ENCODE measurements at places on chromosomes 16 and 17. TPM values are rescaled to one million over a fixed set of nuclear protein-coding genes. Genes with fewer than 3 reads are reported as not detected.

- no peaks in the 10 kb centered on the region for H3K4me1 ChIP-seq
- no peak for DNase-seq
- no peaks in the 10 kb centered on the region for H3K36me3 ChIP-seq
- no peaks in the 10 kb centered on the region for H3K27me3 ChIP-seq
Measured at GRCh38 chr16:1579214-1579613, 32.7 kb downstream of the IFT140 start.

DNA sequence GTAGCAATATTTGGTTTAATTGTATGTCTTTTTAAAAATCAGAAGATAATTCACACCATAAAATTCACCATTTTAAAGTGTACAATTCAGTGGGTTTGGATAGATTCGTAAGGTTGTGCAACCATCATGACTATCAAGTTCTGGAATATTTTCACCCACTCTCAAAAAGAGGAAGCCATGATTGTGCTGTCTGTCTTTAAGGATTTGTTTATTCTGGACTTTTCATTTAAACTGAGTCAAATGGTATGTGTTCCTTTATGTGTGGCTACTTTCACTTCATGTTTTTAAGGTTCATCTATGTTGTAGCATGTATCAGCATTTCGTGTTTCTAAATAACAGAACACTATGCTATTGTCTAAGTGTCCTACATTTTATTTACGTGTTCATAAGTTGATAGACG, 68.1 kb upstream of the CPHXL start:
- H3K27ac ChIP-seq: no peak overlapping the region
- H3K27me3 ChIP-seq: no peaks in the 10 kb centered on the region
- H3K36me3 ChIP-seq: no peaks in the 10 kb centered on the region
- no peak for DNase-seq
- no peaks in the 10 kb centered on the region for H3K4me1 ChIP-seq
- no peak overlapping the region for H3K4me3 ChIP-seq

GRCh38 chr17:42428141-42428944, 5.3 kb upstream of the CAVIN1 start:
- no peaks in the 10 kb centered on the region for H3K27me3 ChIP-seq
- no peak for DNase-seq
- no peaks in the 10 kb centered on the region for H3K36me3 ChIP-seq
- H3K27ac ChIP-seq: no peak overlapping the region
- no peak overlapping the region for H3K4me3 ChIP-seq
- H3K4me1 ChIP-seq: peaks cover 19% of the 10 kb centered on the region

DNA sequence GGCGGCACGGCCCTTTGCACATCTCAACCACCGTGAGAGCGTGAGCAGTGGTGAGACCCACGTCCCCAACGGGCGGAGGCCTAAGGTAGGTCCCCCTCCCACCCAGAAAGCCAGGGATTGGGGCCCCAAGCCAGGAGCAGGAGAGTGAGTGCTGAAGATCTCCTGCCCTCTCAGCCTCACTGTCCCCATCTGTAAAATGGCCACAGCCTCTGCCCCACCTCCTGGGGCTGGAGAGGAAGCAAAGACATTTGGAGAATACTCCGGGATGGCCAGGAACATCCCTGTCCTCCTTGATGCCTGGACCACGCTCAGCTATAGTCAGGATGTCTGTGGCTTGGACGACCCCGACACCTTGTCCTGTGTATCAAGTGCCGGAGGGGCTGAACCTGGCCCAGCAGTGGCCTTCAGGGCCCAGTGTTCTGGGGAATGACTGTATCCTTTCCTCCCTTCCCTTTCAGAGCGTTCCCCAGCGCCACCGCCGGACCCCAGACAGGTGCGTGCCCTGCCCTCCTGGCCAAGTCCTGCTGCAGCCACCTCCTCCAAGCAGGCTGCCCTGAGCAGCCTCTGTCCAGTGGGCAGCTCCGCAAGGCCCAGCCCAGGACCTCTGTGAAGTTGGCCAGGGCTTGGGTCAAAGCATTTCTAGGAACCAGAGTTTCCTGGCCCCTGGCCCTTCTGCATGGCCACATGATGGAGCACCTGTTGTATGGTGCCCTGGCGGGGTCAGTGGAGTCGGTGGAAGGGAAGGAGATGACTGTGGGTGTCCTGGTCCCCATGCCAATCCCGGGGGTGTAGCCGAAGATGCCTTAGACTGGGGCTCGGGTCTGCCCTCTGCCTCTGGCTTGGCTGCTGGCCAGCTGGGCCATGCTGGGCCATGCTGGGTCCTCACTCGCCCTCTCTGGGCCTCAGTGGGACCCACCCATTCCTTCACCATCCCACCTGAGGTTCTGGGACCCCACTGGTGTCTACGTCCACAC, 38.4 kb downstream of the ADCY7 start:
- no peak for DNase-seq
- H3K27me3 ChIP-seq: no peaks in the 10 kb centered on the region
- H3K27ac ChIP-seq: no peak overlapping the region
- H3K36me3 ChIP-seq: no peaks in the 10 kb centered on the region
- H3K4me1 ChIP-seq: no peaks in the 10 kb centered on the region

GAST gene
- not detected for total RNA-seq

ARL5C gene
- total RNA-seq: 0.15 TPM

KRT32 gene
- not detected for total RNA-seq

ZPBP2 gene
- not detected for total RNA-seq
